ENCODE measurements at places on chromosomes 3 and 15.

DNA sequence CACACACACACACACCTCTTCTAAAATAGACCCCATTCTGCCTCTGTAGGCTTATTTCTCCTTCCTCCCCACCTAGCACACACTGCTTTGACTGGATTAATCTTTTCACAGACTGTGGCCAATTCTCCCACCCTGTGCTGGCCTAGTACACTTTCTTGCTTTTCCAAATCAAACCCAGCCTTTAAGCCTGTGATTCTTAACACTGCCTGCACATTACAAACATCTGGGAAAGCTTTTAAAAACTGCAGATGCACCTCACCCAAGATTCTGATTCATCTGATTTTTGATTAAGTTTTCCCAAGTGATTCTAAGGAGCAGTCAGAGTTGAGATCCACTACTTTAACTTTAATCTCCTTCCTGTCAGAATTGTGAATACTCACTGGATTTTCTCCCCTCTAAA is 12.8 kb downstream of the CSNK1G1 start:
- no peak for DNase-seq

- DNase-seq, result no peak
Observed at GRCh38 chr15:51424780-51425179, 83.3 kb downstream of the GLDN start.

DNA sequence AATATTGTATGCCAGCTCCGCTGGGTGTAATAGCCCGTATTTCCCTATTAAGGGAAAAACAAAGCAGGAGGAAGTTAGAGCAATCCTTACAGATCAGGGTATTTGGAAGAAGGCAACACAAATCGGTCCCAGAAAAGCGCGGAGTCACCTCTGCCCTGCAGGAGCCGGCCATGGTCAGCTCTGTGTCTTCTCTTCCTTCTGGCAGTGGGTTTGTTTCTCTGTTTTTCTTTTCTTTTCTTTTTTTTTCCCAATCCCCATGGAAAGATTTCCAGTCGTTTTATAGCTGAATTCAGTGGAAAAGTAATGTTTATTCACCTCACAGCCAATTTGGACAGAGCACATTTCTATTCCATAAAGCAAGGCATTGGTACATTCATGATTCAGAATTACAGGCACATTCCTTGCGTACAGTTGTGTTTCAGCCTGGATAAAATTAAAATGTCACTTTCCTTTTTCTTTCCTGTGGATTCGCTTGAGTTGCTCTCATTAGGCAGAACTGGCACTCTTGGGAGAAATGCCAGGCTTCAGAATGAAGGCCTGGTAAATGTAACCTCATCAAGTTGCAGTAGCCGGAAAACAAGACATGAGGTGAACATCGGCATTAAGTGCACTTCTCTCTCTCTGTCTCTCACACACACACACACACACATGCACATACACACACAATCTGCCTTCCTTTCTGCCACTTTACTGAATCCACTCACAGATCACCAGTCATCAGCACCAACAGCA is 204.5 kb upstream of the UBE2E1 start:
- no peak for DNase-seq

- DNase-seq, result no peak
Observed at GRCh38 chr3:143152043-143152442, 32.5 kb downstream of the CHST2 start.

GRCh38 chr3:146966124-146966523 is 361.0 kb upstream of the PLSCR5 start:
- no peak for DNase-seq

- no peak for DNase-seq
Observed at GRCh38 chr3:136699271-136699828, 52.8 kb downstream of the STAG1 start.

- no peak for DNase-seq
Observed at GRCh38 chr15:38860253-38860652, 295.6 kb upstream of the RASGRP1 start.

GRCh38 chr15:70423267-70423666 is 325.6 kb upstream of the TLE3 start:
- DNase-seq, result no peak

- DNase-seq, result no peak
Observed at GRCh38 chr3:135596563-135596962, 369.0 kb upstream of the PPP2R3A start.

DNA sequence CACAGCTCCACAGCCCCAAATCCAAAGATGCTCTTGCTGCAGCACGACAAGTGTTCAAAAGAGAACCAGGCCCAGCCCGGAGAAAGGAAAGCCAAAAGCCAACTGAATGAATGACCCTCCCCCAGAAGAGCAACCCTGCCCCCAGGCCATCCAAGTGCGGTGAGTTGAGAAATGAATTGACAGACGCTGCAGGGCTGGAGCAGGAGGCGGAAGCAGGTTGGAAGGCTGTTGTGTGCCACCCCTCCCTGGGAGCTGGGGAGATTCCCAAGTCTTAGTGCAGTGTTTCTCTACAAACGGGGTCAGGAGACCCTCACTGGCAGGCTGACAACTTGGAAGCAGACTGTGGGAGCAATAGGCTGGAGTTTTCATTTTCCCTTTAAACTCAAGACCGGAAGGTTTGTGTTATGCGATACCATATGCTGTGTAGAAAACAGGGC is 3.5 kb upstream of the SPTBN5 start:
- no peak for DNase-seq

DNA sequence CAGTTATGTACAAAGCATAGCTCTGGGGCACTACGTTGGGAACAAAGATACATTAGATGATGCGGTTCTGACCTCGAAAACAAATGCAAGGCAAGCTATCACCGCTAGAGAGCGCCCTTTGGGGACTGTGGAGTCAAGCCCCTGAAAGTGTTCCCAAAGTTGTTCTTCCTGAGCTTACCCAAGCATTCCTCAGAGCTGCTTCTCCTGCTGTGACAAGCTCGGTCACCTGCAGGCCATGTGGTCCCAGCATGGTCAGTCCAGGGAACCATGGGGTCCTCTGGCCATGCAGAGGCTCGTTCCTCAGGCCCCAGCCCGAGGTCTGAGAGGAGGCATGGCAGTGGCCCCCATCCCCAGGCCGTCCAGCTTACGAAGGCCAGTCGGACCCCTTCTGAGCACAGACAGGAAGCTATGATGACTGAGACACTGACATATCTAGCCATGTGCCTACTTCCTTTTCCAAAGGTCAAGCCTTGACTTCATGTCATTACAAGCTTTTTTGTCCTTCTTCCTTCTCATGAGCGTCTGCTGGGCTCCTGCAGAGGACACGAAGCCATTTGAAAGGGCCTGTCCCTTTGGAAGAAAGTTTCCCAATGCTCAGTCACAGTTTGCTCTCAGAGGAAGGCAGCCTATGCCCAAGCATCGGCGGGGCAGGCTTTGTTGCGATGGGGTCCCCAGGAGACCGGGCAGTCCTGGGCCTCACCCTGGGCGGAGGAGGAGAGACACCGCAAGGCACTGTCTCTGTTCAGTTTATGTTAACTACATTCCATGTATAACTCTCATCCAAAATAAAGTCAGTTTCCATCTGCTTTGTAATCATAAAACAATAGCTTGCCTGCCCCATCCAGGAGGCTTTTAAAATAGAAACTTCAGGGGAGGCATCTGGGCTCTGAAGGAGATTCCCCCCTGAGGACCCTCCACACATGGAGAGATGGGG is 79.3 kb downstream of the ATP10A start:
- DNase-seq, result no peak

- no peak for DNase-seq
Observed at GRCh38 chr3:102727340-102727739, 292.5 kb downstream of the ZPLD1 start.

All from amniotic stem cell (primary cell).